Tracheal epithelial cell (primary cell): ENCODE measurements at places on chromosomes 4 and X. TPM values are rescaled to one million over a fixed set of nuclear protein-coding genes. Genes with fewer than 3 reads are reported as not detected.

The LRP2BP gene
- 0.48 and 0.85 TPM in 2 replicates for total RNA-seq

The NMU gene
- 4.6 and 7.9 TPM in 2 replicates for total RNA-seq

The CXorf49B gene
- total RNA-seq, result 0.24 TPM in 1 of 2 replicates, not detected in the other

The XG gene
- 0.85 and 1.9 TPM in 2 replicates for total RNA-seq

The THAP6 gene
- total RNA-seq, result 8.2 and 12.6 TPM in 2 replicates

The NXF2 gene
- total RNA-seq, result not detected in 2 replicates

The POF1B gene
- total RNA-seq, result 4.6 and 4.9 TPM in 2 replicates

The ZFP92 gene
- 0.43 and 0.72 TPM in 2 replicates for total RNA-seq

The CLDN2 gene
- 0.96 TPM in 1 of 2 replicates, not detected in the other for total RNA-seq

The ADAMTS3 gene
- total RNA-seq, result 0.64 and 3.9 TPM in 2 replicates

The NSG1 gene
- total RNA-seq, result 2.6 and 23.9 TPM in 2 replicates

The ACOT9 gene
- total RNA-seq, result 51.6 and 58.3 TPM in 2 replicates

The TMPRSS11F gene
- total RNA-seq, result 0.85 and 2.7 TPM in 2 replicates

The MAPK10 gene
- 2.2 and 7.0 TPM in 2 replicates for total RNA-seq

The NXF2B gene
- total RNA-seq, result not detected in 2 replicates

The LRCH2 gene
- 0.24 TPM in 1 of 2 replicates, not detected in the other for total RNA-seq

The GC gene
- not detected in 2 replicates for total RNA-seq

The ASMT gene
- total RNA-seq, result 1.7 TPM in 1 of 2 replicates, not detected in the other

The CSN2 gene
- total RNA-seq, result not detected in 2 replicates

The GRIA3 gene
- under 0.01 and 0.24 TPM in 2 replicates for total RNA-seq

The ZNF141 gene
- total RNA-seq, result 7.7 and 9.4 TPM in 2 replicates

The FHDC1 gene
- total RNA-seq, result 2.3 and 5.1 TPM in 2 replicates

The ARX gene
- not detected in 2 replicates for total RNA-seq

The TRIM61 gene
- under 0.01 and 0.64 TPM in 2 replicates for total RNA-seq

The LONRF3 gene
- 0.21 and 1.7 TPM in 2 replicates for total RNA-seq

The CD38 gene
- total RNA-seq, result under 0.01 and 0.21 TPM in 2 replicates

The FAM193A gene
- 5.1 and 7.0 TPM in 2 replicates for total RNA-seq

The HTN1 gene
- total RNA-seq, result not detected in 2 replicates

The USP51 gene
- 0.21 and 0.24 TPM in 2 replicates for total RNA-seq

The FGFR3 gene
- total RNA-seq, result 55.4 and 118 TPM in 2 replicates

The TLL1 gene
- 1.1 and 3.6 TPM in 2 replicates for total RNA-seq

The TSPAN7 gene
- total RNA-seq, result under 0.01 and 1.3 TPM in 2 replicates

The TLR3 gene
- total RNA-seq, result 0.43 and 1.7 TPM in 2 replicates

The SMIM43 gene
- 0.24 TPM in 1 of 2 replicates, not detected in the other for total RNA-seq
